ENCODE measurements at places on chromosomes 12 and 14.

- DNase-seq: peak; percentile 71
Observed at GRCh38 chr12:132866251-132866828, 21.1 kb downstream of the CHFR start.

GRCh38 chr14:59510966-59511365 lies 26.6 kb downstream of the JKAMP start:
- no peak for DNase-seq

- DNase-seq: no peak
Observed at GRCh38 chr12:62799766-62800406, 135.1 kb downstream of the PPM1H start.

- DNase-seq: peak; percentile 94
Observed at GRCh38 chr14:77638771-77639171, 22.3 kb upstream of the SPTLC2 start.

DNA sequence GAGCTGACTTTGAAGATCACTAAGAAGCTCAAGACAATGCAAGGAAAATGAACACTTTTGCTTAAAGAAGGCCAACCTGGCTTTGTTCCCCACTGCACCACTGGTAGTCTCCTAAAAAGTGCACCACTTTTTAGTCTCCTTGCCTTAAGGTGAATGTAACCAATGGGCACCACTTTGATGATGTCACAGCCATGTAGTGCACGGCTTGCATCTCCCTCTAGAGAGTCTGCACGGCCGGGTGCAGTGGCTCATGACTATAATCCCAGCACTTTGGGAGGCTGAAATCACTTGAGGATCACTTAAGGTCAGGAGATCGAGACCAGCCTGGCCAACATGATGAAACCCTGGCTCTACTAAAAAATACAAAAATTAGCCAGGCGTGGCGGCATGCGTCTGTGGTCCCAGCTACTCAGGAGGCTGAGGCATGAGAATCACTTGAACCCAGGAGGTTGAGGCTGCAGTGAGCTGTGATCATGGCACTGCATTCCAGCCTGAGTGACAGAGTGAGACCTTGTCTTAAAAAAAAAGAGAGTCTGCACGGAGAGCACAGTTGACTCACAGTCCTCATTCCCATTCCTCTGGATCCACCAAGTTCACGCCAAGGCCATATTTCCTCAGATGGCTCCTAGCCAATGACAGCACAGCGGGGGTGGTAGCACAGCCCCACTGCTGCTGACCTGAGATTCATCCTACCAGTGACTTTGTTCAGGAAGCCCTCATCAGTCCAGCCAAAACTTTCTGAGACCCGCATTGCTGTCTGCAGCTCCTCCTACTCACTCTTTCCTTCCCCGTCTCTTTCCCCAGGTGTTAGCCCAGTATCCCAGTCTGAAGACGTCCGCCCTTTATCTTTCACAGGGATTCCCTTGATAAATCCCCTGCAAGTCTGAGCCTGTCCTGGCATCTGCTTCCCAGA lies 16.5 kb upstream of the IFT81 start:
- peak; percentile 98 for DNase-seq

GRCh38 chr14:100032738-100033137 lies 32.5 kb upstream of the EVL start:
- DNase-seq: no peak

DNA sequence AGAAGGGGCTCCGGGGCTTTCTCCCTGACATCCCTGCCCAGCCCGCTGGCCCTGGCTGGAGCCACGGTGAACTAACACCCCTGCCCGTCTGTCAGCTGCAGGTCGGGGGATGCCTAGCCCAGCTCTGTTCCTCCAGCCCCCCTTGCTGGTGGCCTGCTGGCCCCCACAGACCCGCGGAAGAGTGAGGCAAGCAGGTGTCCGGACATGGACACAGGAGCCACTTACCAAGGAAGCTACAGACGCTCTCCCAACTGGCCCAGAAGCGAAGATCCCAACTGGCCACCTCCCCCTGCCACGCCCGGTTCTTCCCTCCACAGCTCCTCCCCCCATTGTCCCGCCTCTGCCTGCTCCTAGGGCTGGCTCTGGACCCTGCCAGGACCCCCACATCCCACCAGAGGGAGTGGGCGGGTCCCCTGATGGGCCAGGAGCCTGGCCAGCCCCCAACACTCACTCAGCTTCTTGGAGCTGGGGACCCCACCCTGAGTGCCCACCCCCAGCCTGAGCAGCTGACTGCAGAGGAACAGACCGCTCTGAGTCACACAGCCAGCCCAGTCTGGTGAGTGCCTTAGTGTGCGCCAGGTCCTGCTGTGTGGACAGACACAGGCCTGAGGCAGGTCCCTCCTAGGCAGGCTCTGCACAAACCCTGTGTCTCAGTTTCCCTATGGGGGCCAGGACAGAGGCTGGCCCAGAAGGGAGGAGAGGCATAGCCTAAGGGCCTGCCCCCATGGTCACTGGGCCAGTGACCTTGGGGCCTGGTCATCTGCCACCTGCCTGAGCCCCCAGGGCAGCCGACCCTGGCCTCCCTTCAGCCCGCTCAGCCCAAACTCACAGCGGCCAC lies 7.7 kb downstream of the AHNAK2 start:
- peak; percentile 86 for DNase-seq

DNA sequence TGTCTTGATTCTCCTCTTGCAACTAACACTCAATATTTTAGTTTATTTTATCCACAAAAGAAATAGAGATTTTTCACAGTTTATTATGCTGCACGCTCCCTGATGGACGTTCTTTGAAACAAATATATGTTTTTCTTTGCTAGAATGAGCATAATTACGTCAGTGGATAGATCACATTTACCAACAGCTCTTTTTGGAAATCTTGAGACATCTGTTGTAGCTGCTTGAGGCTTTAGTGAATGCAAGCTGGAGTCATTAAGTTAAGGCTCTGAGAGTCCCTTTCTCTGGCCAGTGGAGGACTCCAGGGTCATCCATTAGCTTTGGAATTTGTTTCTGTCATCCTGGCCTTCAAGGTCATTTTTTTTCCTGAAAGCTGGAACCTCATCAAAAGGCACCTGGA lies 405.6 kb upstream of the TMEM132C start:
- DNase-seq: no peak

GRCh38 chr12:1926251-1926657 lies 7.8 kb upstream of the CACNA2D4 start:
- DNase-seq: no peak

DNA sequence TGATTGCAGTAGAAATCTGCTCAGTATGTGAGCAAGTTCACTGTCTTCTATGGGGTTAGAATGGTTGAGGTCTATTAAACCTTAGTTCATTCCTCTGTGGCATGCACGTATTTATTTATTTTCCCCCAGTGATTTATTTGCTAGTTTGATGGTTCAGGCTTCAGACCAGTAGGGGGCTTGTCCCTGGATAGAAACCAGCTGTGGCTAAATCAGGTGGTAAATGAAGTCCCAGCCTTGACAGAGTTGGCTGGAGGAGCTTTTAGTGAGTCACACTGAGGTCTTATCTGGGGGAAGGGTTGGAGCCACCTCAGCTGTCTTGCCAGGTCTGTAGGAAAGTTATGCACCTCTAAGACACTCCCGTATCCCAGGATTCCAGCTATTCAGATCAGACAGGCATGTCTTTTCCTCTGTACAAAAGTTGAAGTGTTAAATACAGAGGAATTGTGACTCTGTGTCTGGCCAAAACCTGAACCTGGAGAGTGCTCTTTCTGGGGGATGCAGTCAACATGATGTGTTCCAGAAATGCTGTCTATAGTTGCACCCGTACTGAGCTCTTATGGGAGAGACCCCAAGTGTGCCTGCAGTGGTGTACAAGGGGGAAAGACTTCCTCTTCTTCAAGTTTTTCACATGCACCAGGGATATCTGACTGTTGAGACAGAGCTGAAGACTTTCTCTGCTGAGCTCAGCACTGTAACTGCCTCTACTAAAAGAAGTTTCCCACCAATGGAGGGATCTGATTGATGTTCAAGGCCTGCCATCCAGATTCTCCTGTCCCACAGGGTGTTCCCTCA lies 1322.1 kb downstream of the TMEM121 start:
- DNase-seq: no peak

DNA sequence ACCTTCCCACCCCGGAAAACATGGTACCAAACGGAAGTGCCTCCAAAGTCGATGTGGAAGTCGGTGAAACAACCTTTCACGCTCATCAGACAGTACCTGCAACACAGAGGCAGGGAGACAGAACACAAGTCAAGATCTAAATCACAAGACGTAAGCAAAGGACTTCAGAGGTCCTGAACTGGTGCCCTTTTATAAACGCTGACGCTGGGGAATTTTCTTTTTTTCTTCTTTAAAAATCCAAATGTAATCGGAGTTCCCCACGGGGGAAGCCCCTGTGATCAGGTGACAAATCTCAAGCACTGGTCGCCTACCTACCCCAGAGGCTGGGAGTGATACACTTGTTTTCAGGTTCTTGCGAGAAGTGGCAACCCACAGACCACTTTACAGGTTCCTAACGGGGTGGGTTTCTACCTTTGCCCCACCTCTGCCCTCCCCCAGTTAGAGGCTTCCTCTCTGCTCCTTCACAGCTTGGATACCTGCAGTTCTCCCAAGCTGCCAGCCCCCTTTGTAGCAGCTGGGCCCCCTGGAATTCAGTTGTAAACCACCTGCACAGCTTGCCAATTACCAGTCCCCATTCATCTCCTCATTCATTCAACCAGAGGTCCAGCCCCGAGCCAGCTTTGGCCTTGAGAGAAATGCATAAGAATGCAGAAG lies 46.2 kb downstream of the KDM2B start:
- no peak for DNase-seq

DNA sequence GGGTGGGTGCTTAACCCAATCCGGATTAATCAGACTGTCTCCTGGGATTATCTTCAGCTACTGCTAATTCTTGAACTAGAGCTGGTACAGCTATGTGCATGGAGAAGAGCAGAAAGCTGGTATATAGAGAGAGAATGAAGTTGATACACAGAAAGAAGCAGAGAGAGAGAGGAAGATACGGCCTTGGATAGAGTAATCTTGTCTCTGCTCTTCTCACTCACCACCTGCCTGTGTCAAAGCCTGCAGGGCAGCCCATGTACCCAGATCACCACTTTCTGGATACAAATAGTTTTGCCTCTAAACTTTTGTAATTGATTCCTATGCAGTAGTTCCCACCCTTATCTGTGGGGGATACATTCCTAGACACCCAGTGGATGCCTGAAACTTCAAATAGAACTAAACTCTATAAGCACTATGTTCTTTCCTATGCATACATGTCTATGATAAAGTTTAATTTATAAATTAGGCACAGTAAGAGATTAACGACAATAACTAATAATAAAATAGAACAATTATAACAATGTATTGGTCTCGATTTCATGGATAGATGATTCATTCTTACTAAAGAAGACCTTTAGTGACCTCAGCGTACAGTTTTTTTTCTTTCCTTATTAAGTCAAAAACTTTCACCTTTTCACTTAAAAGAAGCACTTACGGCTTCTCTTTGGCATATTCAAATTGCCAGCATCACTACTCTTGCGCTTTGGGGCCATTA lies 45.5 kb downstream of the YEATS4 start:
- DNase-seq: peak; percentile 65

DNA sequence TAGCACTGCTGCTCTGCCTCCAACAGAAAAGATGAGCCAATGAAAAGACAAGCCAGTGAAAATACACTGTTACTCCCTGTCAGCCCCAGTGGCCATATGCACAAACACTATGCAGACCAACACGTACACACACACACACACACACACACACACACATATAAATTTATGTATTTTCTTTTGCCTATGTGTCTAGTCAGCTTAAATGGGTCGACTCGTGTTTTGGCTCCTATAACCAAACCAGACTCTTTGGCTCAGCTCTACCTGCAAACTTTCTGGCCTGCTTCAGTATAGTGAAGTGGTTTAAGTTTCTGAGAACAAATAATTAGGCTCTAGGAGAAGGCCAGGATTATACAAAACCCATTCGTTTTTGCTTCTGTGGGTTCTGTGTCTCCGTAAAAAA lies 30.3 kb upstream of the PMCH start:
- DNase-seq: no peak

- DNase-seq: no peak
Observed at GRCh38 chr12:120252071-120252906, 13.2 kb downstream of the PXN start.

DNA sequence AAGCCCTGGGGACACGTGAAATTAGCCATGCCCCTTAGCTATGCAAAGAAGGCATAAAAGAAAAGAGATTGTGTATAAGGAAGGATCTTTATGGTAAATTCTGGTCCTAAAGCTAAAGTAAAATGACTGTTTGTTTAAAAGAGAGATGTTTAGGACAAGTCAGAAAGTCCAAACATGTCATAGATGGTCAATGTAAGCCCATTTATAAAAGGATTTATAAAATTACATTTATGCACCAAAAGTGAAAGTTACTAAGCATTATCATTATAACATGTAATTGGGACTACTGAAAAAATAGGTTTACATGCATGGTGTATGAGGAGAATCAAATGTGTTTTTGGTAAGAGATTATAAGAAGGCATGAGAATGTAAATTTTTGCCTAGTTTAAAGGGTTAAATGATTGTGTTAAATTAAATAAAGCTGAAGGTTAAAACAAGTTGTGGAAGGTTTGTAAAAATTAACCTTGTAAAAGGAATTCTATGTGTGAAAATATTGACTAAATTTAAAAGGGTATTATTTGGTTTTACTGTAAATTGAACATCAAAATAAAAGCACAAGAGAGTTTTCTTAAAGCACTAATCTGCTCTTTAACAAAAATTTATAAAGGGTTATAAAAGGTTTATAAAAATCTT lies 50.4 kb upstream of the TSPAN8 start:
- DNase-seq: no peak

DNA sequence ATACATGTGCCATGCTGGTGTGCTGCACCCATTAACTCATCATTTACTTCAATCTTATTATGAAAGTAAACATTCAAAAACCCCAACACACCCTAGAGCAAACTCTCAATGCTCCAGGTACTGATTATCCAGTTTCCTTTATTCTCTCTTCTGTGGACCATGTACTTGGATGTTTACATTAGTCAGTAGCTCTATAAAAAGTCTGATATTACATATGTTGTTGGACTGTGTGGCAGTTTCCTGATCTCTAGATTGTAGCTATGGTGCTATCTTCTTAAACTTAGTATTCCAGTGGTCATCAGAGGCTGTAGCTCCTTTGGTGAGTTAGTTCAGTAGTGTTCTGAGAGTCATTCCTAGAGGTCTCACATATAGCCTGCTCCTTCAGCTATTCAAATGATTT lies 25.1 kb upstream of the ITGA5 start:
- DNase-seq: no peak

- no peak for DNase-seq
Observed at GRCh38 chr12:45634273-45634917, 95.1 kb upstream of the ARID2 start.

- no peak for DNase-seq
Observed at GRCh38 chr14:55386037-55386808, 25.4 kb downstream of the ATG14 start.

GRCh38 chr12:69789351-69789750 lies 35.7 kb upstream of the MYRFL start:
- no peak for DNase-seq

- no peak for DNase-seq
Observed at GRCh38 chr14:76541594-76542219, 165.8 kb downstream of the ESRRB start.

Data from astrocyte (in vitro differentiated cells and primary cell).